T-helper 17 cell (primary cell): ENCODE measurements at places on chromosomes 4 and X.

- peak; percentile 18 for DNase-seq
Observed at GRCh38 chr4:77007358-77008230, 58.0 kb downstream of the SEPTIN11 start.

- no peak for DNase-seq
Observed at GRCh38 chrX:17298564-17298963, 76.4 kb upstream of the NHS start.

DNA sequence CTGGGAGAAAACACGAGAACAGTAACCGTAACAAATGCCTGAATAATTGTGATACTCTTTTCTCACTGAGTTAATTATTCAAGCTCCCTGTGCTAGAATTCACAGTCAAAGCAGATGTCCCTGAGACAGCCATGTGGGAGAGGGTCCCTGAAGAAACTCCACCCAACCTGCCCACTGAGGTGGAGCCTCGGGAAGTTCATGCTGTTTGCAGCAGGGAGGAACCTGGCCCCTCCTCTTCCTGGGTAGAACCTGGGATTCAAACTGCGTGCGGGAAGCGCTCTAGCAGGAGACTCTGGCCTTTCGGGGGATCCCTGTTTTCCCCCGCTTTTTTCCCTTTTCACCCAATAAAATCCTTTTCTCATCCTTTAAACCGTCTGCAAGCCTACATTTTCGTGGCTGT is 20.2 kb upstream of the RHOH start:
- DNase-seq, result no peak

GRCh38 chrX:147875866-147876596 is 35.7 kb upstream of the FMR1 start:
- DNase-seq, result no peak

DNA sequence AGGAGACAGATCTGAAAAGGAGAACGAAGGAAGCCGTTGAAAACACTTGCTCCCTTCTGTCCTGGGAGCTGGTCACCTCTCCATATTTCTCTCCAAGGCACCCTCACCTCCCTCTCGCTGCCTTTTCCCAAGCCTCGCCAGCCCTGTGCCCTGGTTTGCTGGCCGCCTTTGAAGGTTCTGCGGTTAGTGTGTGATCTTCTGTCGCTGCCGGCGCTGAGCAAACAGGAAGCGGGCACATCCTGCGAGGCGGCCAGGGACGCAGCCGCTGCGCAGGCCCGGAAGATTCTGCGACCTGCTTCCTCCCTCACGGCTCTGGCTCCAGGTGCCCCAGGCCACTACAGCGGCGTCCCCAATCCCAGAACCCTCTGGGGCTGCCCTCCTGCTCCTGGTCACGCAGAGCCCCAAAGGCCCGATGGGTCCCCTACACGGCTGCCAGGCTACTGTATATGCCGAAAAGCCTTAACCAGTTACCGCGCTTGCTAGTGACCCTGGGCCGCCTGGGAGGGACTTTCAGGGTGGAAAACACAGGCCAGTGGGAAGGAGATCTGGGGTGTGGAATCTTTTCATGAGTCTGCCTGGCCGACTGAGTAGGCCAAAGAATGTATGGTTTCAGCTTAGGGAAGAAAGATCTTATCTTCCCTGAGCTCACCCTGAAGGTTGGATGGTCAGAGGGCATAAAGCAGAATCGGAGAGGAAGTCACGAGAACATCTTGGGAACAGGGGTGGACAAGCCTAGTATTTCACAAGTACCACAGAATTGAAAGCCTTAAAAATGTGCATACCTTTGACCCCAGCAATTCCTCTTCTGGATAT is 2.3 kb upstream of the SASH3 start:
- peak; percentile 58 for DNase-seq

DNA sequence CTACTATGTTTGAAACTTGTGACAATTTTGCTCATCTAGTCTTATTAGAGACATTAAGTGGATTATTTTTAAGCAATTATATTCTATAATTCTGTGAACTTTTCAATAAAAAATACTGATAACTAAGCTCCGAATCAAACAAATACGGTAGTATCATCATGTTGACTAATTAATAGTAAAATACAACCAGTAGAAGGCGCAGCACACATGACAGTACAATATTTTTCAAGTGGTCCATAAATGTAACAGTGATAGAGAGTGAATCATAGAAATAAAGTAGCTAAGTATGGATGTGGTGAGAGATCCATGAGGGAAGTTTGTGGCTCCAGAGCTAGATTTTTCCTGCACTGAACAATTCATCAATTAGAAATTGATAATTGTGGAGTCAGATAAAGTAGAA is 666.2 kb downstream of the KCTD8 start:
- DNase-seq, result no peak

DNA sequence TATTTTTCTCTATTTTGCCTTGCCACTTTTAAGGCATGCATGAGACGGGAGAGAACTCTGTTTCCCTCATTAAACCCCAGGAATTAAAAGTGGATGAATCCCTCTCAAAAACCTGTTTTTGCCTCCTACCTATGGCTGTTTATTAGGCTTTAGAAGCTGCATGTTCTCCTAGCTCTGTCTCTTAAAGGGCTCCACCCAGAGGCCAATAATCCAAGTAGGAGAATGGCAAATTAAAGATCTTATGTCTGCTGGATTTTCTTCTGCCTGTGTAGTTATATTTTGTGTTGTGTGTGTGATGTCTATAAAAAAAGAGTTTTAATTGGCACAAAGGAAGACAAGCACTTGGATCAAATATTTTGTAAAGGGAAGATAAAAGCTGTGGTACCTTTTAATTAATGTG is 32.4 kb downstream of the MAGEC1 start:
- no peak for DNase-seq

GRCh38 chr4:36775544-36775943 is 469.0 kb upstream of the NWD2 start:
- no peak for DNase-seq

GRCh38 chrX:72569786-72570185 is 2.9 kb downstream of the HDAC8 start:
- no peak for DNase-seq

DNA sequence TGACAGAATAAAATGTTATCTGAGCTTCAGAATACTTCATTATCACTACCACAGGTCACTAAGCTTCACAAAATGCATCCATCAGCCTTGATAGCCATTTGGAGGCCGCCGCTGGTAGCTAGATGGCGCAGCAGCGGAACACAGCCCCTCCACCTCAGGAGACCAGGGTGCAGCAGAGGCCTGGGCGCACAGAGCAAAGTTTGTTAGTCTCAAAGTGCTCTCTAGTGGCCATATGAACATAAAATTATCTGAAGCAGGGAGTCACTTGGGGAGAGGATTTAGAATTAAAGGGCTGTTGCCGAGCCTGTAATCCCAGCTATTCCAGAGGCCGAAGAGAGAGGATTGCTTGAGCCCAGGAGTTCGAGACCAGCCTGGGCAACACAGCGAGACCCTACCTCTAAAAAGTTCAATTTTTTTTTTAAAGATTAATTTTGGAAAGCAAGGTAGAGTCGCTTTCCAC is 8.1 kb upstream of the DCTD start:
- DNase-seq, result peak; percentile 18

DNA sequence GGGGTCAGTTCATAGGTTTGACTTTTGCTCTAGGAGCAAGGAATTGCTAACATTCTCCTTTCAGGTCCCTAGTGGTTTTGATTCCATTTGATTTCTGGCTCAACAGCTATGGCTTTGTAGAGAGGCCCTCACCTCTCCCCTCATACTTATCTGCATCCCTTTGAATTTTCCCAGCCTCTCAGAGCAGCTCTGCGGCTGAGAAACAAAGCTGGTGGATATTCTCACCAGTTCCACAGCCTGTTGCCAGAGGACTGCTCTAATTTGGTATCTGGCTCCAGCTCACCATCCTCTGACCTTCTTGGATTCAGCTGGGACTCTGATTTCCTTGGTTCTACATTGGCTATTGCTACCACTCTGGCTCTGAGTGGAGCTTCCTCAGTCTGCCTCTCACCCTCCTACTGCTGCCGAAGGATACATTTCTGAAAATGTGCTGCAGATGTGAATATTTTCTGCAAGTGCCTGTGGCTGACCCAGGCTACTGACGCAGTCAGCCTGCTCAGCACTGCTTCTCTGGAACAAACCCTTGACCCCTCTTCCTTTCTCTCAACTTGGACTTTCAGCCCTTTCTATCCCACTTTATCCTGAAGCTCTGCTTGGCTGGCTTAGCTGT is 110.9 kb upstream of the ENPEP start:
- no peak for DNase-seq
